ENCODE measurements at places on chromosomes 12 and 14.

- DNase-seq = no peak
Observed at GRCh38 chr12:18414671-18415070, 153.4 kb downstream of the PIK3C2G start.

DNA sequence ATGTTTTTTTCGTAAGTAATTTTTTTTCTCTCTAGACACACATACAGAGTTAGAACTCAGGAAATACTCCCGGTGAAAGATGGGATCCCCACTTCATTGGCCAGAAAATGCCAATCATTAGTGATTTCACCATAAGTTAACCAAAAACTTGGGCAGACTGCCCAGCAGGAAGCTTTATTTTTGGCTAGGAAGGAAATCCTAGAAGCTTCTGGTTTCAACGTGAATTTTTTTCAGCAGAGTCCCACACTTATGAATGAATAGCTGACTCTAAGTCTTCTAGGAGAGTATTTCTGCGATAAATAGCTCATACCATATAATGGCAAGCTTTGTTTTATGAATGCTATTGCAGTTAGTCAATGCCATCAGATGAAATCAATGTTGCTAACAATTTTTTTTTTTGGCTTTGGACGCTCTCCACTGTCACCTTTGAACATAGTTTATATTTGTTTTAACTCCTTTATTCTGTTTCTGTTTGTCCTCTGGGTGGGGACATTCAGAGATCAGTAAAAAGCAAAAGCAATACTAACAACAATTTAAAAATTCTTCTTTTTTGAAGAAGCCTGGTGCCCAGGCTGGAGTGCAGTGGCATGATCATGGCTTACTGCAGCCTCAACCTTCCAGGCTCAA is 9.5 kb downstream of the PPP1CC start:
- no peak for DNase-seq

DNA sequence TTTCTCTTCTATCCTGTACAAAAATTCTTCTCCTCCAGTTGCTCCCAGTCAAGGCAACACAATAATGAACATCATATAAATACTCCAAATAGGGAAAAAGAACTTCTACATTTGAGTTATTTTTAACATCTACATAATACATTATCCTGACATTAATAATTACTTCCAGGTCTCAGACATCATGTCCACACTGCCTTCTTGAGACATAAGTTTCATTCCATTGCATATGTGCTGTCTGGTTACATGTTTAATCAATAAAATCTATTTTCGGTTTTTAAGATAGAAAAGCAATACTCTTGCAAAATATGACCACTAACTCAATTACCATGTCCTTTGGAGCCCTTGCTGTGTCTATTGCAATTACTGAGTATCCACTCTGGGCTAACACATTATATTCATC is 881.9 kb downstream of the GALC start:
- no peak for DNase-seq

- no peak for DNase-seq
Observed at GRCh38 chr14:60163693-60164092, 1.5 kb downstream of the DHRS7 start.

GRCh38 chr12:74732826-74733225 is 195.2 kb downstream of the ATXN7L3B start:
- no peak for DNase-seq

DNA sequence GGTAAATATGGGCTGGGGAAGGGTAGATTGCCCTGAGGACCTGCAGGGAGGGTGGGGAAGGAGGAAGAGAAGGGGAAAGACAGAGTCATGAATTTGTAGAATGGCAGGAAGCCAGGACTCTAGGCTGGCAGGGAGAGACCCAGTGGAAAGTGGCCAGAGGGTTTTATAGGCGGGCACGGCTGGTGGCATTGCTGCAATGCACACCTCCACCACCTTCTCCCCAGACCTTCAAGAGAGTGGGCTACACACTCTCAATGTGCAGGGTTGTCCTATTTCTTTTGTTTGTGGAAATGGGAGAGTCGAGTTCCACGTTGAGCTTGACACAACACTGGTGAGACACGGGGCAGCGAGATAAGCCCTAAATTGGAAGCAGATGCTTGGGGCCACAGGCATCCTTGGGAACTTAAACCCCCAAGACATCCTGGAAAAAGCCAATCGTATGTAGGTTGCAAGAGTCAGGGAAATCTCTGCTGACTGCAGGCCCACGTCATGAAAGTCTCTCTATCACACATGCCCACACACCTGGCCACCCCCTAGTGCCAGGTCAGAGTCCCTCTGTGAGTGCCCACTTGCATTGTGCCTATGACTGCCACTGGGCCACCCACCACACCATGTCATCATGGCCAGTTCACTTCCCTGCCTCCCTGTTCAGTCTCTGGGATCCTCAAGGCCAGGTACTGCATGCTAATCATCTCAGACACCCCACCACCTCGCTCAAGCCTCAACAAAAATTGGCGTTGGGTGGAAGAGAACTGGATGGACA is 38.0 kb upstream of the BDKRB2 start:
- no peak for DNase-seq

DNA sequence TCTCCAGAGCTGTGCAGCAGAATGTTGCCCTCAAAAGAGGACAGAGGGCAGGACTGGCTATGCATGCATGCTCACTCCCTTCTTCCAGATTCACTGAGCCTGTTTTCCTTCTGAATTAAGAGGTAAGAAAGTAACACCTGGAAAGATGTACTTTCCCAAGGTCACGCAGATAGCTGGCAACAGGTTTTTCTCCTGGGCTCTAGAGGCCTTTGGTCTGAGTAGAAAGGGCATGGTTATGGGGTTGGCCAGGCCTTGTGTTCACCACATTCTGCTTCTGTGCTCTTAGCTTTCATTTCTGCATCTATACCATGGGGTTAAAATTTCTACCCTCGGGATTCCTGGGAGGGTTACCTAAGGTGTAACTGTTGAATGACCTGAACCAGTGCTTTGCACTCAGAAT is 57.5 kb downstream of the RASSF3 start:
- DNase-seq = no peak

- DNase-seq = no peak
Observed at GRCh38 chr12:7923241-7924236, 12.4 kb downstream of the SLC2A3 start.

DNA sequence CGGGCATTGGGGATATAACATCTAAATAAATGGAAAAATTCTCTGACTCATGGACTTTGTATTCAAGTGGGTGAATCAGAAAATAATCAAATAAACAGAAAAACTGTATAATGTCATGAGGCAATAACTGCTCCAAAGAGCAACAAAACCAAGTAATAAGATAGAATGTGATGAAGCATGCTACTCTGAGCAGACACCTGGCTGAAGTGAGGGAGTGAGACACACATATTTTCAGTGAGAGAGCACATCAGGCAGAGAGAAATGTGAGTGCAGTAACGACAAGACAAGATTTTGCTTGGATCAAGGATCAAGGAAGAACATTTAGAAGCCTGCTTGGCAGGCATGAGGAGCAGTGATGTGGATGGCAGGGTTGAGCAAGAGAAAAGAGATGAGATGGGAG is 75.8 kb upstream of the CCDC91 start:
- DNase-seq = no peak

DNA sequence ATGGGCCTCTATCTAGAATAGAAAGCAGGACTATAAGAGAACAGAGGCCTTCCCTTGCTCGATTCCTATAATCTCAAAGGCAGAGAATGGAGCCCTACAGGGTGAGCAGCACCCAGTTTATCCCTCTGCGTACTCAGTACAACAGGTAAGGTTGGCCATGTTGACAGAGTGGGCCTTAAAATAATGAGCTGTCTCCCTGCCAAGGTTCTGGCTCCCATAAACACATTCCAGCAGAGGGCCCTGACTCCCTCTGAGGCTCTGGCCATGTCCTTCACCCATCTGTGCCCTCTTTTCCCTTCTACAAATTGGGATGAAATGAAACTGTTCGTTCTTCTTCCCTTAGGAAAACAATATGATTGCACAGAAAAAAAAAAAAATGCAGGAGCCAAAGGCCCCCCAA is 16.9 kb upstream of the PNMA1 start:
- no peak for DNase-seq

DNA sequence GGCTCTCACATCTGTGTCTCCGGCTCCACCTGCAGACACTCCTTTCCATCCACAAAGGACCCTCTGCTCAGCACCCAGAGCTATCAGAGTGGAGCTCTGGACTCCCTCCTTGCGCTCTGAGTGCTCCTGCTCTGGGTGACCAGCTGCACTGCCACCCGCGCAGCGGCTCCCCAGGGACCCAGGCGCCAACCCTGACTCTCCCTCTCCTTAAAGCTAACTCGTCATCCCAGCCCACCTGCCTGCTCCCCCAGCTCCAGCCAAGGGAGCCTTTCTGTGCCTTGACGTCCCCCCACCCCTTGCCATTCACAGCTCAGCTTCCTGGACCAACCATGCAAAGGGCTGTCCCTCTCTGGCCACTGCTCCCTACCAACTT is 99.0 kb downstream of the SETD3 start:
- DNase-seq = no peak

DNA sequence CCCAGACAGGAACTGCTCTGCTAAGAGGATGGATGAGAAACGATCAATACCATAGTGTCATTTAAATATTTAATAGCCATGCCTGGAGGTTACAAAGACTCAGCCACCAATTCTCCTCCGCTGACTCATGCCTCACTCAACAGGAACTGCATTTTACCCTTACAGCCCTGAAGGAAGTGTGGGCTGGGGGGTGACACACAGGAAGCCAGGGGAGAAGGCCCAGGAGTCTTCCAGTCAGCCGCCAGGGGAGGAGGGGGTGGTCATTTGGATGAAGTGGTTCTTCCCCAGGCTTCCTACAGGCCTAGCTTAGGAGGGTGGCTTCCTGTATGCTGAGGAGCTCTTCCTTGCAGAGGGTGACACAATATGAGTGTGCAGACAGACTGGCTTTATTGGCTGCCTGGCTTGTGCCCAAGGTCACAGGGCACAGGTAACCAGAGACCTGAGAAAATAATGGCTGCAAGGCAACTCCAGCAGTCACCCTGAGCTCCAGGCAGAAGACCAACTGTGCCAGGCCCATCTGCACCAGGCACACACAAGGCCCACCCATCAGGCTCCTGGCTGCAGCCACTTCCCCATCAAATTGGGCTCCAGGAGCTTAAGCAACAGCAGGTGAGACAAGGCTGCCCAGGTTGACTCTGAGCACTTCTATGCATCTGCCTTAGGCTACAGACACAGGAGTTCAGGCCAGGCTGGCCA is 30.6 kb upstream of the RPLP0 start:
- DNase-seq = peak; percentile 79

DNA sequence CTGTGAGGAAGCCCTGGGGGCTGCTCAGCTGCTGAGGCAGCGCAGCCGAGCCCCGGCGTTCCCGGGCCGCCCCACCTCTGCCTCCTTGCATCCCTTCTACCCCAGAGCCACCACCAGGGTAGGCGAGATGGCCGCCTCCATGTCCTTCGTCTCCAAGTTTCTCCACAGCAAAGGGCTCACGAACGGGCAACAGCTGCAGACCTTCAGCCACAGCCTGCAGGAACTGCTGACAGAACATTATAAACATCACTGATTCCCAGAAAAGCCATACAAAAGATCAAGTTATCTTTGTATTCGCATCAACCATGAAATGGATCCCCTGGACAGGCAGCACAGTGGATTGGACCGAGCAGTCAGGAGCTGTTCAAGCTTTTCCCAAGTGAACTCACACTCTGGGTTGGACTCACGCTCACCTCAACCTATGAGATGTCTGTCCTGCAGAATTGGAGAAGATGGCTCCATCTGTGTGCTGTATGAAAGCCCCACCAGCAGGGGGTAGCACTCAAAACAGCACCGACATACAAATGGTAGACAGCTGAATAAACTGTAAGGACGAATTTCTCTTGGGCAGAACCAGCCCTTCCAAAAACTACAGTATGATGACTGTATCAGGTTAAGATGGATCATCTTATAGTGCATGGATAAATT is 19.4 kb upstream of the A2M start:
- no peak for DNase-seq

GRCh38 chr12:94070520-94070919 is 77.9 kb upstream of the PLXNC1 start:
- no peak for DNase-seq

- no peak for DNase-seq
Observed at GRCh38 chr14:99393059-99393655, 87.5 kb downstream of the SETD3 start.

- no peak for DNase-seq
Observed at GRCh38 chr12:74984631-74985030, 225.0 kb downstream of the KCNC2 start.

DNA sequence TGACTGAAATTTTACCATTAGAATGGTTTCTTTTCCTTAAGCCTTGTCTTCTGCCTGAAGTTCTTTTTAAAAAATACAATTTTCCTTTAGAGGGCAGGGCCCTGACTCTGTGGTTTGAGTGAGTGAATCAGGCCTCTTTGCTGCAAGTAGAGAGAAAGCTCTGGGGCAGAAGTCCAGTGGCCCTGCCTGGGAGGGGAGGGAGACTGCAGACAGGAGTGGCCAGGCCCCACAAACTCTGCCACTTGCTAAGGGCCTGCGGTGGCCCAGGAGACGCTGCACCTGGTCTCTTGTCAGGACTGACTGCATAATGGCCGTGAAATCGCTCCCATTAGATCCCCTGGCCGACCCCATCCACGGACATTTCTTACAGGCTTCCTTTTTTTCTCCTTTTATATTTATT is 25.5 kb downstream of the TSPAN11 start:
- DNase-seq = no peak

DNA sequence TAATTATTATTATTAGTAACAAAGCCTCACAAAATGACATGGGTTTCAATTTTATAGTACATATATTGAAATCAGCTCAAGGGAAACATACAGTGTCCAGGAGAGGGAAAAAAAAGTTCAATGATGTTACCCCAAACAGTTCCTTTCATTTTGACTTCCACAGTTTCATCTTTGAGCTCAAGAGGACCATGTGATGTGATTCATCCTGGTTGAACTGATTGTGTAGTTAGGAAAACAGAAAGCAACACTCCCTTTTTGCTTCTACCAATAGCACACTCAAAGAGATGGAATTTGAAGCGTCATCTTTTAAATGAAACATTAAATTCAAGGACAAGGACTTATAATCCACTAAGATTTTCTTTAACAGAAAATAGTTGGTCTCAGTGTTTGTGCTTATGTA is 461.0 kb downstream of the FOXG1 start:
- no peak for DNase-seq

DNA sequence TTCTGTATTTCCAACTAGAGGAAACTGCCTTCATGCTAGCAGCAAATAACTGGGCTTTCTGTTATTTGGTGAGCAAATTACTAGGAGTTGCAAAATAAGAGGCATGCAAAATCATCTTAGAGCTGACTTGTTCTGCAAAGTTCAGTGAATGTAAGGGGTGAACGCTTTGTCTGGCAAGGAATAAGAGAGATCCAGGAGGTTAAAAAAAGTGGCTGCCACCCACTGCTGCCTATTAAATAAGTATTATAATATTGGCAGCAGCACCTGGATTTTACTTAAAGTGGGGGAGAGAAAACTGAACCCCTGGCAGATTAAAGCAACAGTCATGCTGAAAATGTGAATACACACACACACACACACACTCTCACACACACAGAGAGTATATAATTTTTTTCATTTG is 557.0 kb downstream of the FLRT2 start:
- no peak for DNase-seq
